ENCODE measurements at places on chromosomes 6 and 20.

GRCh38 chr20:11281240-11281639 is 607.4 kb upstream of the JAG1 start:
- no peak for DNase-seq

DNA sequence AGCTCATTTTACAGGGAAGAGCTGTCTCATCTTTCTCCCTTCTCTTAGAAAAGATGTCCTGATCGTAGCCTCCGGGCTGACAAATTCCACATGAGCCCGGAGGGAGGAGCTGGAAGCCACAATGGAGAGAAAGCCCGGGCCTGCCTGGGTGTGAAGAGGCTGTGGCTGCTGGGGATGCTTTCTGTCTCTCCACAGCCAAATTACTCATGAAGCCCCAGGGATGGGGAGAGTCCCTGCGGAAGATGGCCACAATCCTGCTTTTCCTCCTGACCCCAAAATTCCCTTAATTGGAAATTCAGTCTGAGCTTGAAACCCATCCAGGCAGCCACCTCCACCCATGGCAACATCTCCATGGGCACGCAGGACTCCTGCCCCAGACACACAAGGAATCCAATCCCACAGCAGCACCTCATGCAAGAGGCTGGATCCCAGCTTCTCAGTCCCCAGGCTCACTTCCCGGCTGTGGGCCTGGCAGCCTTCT is 32.4 kb downstream of the JPH2 start:
- no peak for DNase-seq

DNA sequence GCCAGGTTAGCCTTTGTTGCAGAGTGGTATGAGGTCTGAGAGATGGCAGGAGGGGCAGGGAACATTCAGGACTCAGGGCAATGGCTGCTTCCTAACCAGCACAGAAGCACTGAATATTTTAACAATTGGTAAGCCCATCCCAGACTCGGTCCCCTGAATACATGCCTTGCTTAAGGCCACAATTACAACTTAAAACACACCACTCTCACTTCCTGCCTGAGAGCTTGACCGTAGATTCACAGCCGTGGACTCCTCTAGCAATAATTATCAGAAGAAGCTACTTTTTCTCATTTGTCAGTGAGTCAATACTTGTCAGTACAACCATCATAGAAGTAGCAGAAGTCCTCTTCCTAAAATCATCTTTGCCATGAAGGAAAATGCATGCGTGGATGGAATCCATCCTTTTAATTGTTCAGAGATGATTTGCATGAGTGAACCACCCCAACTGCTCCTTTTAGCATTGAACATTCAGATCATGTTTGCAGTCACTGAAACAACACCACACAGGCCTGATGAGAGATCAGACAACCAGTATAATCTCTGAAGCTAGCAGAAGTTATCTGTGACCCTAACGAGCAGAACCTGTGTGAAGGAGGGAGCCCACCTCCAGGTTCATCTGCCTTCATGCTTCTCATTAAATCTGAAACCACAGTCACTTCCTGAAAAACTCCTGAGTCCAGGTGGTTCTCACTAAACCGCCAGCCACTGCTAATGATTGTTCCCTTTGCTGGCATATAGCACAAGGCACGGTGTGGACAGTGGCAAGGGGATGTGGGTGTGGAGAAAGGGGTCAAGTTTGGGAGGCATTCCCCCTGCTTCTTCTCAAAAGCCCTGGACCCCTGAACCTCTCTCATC is 333.9 kb upstream of the CNR1 start:
- DNase-seq = no peak

DNA sequence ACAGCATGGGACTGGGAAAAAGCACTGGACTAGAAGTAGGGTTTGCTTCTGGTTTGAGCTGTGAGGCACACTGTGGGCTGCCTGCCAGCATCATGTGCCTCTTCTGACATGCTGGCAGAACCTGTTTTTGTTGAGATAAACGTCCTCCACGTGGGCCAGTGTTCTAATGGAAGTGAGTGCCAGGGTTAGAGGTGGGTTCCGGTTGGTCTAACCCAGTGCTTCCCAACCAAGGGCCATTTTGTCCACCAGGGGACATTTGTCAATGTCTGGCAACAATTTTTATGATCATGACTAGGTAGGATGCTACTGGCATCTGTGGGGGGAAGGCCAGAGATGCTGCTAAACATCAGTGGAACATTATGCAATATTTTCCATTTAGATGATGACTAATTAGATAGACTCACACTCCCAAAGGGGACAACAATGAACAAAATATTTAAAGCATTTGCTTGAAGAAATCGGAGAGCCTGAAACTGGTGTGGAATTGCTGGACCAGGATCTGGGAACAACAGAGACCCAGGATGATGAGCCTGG is 7.8 kb upstream of the APMAP start:
- no peak for DNase-seq

DNA sequence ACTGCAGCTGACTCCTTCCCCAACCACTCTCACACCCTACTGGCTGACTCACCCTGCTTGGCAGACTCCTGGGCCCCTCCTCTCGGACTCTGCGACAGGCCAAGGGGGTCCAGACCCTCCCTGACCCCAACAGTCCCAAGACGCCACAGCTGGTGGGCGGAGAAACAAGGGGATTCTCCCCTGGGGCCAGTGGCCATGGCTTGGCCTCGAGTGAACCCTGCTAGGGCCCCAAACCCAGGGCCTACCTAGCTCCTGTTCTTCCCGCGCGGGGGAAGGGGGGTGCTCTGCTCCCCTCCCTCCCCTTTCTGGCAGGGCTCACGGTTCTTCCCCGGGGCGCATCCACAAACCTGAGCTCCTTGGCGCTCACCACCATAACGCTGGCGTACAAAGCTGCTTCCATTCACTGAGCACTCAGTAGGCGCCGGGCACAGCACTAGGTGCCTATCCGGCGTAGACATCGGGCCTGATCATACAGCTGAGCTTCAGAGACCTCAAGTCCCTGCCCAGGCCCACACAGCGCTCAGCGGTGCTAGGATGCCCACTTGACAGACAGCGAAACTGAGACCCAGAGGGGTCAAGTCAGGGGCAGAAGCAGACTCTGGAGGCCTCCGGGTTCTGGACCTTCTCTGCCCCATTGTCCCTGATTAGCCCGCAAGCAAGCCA is 597 bp downstream of the ADA start:
- DNase-seq = peak; percentile 11

GRCh38 chr6:153511896-153512496 is 380.9 kb upstream of the RGS17 start:
- DNase-seq = no peak

- no peak for DNase-seq
Observed at GRCh38 chr20:60760256-60761000, 491.6 kb upstream of the CDH4 start.

GRCh38 chr6:33794910-33795623 is 6.1 kb upstream of the LEMD2 start:
- DNase-seq = no peak

GRCh38 chr6:43990275-43990626 is 137.0 kb downstream of the MRPL14 start:
- DNase-seq = no peak

DNA sequence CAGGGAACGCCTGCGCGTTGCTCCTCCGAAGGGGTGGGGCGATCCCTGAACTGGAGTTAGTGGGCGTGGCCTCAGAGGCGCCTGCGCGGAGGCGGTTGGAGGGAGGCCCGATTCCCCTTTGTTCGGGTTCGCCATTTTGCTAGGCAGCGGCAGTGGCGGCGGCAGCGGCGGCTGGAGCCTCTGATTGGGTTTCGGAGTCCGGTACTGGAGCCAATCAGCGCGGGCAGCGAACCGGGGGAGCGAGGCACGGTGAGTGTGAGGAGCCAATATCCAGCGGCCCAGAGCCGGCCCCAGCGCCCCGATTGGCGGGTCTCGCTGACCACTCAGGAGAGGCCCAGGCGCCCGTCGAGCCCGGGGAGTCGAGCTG is at the start of gene NFYA:
NFYA (plus strand) TSS at position 139 of the 367 bp plus-strand sequence. CDS start 6,116 bp downstream, outside the sequence.
- DNase-seq = no peak

DNA sequence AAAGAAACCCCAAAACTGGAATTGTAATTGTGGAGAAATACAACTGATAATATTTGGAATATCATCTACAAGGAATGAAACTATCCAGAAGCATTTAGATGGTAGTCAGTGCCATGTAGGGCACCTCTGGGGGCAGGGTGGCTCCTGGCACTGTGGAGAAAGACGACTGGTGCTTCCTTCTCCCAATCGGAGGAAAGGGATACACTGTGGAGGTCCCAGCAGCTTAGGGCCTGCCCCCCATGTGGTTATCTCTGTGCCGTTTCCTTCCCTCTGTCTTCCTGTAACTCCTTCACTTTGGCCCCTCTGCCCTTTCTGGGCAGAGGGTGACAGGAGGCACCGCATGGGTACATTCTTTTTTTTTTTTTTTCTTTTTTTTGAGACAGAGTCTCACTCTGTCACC is 178.4 kb downstream of the MTHFD1L start:
- no peak for DNase-seq

DNA sequence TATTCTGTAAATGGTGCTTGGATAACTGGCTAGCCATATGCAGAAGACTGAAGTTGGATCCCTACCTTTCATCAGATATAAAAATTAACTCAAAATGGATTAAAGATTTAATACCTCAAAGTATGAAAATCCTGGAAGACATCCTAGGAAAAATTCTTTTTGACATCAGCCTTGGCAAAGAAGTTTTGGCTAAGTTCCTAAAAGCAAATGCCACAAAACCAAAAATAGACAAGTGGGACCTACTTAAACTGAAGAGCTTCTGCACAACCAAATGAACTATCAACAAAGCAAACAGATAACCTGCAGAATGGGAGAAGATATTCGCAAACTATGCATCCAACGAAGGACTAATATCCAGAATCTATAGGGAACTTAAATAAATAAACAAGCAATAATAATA is 60.3 kb upstream of the RIPPLY2 start:
- no peak for DNase-seq

- no peak for DNase-seq
Observed at GRCh38 chr20:15563836-15564235, 1009.4 kb downstream of the KIF16B start.

- no peak for DNase-seq
Observed at GRCh38 chr20:35007413-35007812, 51.7 kb downstream of the MYH7B start.

- DNase-seq = no peak
Observed at GRCh38 chr20:60310560-60311349, 352.5 kb downstream of the CDH26 start.

DNA sequence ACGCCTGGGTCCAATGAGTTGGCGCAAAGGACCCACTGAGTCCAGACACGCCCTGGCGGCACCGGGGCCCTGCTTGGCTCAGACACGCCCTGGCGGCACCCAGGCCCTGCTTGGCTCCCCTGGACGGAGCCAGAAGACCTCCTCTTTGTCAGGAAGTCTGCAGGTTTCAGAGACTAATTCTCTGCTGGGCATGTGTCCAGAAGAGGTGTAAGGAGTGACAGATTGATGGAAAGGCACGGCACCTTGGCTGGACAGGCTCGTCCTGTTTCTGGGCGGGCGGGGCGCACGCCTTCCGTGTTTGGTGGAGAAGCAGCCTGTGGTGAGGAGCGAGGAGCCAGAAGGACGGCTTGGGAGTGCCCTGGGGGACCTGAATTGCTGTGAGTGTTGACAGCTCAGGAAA is 23.1 kb upstream of the DACT2 start:
- no peak for DNase-seq

- DNase-seq = no peak
Observed at GRCh38 chr6:52534966-52535390, 41.9 kb downstream of the TRAM2 start.

DNA sequence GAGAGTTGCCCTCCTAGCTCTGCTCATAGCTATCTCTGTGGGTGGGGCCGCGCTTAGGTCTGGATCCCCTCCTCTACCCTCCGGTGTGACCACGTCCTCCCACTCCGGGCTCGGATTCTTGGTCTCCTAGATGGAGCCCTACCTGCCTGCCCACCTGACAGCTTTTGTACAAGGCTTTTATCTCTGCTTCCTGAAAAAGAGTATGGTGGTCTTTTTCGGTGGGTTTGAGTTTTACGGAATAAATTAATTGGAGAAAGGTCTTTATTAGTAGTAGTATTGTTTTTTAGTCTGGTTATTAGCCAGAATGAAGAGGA is 773 bp downstream of the SMAP1 start:
- no peak for DNase-seq

DNA sequence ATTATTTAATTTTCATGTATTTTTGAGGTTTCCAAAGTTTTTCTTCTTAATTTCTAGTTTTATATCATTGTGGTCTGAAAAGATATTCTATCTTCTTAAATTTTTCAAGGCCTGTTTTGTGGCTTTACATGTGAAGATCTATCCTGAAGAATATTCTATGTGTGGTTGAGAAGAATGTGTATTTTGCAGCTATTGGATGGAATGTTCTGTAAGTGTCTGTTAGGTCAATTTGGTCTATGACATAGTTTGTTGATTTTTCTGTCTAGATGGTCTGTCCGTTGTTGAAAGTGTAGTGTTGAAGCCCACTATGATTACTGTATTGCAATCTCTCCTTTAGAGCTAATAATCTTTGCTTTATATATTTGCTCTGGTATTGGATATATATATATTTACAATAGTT is 125.7 kb downstream of the CRYBG1 start:
- no peak for DNase-seq

- DNase-seq = no peak
Observed at GRCh38 chr20:63085151-63085861, 78.5 kb upstream of the BHLHE23 start.

- no peak for DNase-seq
Observed at GRCh38 chr6:3939964-3940363, 90.8 kb downstream of the FAM50B start.

GRCh38 chr6:157143171-157143889 is 180.0 kb downstream of the TMEM242 start:
- peak; percentile 41 for DNase-seq

DNA sequence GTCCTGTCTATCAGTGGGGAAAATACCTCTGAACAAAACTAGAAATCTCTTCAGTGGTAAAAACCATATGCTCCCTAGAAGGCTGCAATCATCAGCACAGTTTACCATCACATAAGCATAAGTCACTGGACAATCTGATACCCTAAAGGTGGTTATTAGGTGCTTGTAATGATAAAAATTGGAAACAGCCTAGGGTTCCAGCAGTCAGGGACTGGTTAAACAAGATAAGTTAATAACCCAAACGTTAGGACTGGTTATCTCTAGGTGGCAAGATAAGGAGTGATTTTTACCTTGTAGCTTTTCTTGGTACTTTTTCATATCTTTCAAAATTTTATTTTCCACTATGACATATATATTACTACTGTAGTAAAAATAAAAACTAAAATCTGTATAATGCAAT is 11.0 kb downstream of the ECI2 start:
- DNase-seq = no peak

DNA sequence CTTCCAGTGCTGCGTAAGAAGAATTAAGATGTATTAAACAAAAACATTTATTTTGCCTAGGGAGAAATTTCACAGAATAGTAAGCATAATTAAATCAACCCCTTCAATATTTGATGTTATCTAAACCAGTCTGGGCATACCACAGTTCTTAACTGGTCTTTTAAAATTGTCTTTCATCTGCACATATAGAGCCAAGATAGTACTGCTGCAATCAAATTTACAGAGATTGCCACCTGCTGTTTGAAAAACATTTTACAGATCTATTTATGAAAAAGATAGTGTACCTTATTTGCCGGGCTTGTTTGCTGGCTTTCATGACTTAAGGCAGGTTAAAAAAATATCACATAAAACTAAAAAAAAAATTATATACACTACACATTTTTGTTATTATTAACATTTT is 323.2 kb downstream of the ADGRB3 start:
- no peak for DNase-seq
